ENCODE measurements at places on chromosomes 3 and 15.

DNA sequence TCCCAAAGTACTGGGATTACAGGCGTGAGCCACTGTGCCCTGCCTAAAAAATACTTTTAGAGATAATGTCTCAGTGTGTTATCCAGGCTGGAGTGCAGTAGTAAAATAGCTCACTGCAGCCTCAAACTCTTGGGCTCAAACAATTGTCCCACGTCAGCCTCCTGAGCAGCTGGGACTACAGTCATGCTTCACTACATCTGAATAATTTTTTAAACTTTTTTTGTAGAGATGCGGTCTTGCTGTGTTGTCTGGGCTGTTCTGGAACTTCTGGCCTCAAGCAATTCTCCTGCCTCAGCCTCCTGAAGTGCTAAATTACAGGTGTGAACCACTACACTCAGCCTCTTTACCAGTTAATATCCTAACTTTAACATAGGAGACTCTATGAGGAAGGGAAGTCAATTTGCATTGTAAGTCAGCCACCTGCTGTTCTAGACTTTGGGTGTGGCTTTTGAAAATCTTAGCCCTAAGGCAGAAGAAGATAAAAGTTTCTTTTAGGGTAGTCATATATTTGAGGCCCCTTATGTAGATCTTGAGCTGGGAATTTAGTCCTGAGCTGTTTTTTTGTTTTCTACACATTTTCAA is 78.2 kb upstream of the RASGRP1 start:
- DNase-seq = no peak

GRCh38 chr15:77863491-77864105 is 213.9 kb downstream of the TBC1D2B start:
- no peak for DNase-seq

DNA sequence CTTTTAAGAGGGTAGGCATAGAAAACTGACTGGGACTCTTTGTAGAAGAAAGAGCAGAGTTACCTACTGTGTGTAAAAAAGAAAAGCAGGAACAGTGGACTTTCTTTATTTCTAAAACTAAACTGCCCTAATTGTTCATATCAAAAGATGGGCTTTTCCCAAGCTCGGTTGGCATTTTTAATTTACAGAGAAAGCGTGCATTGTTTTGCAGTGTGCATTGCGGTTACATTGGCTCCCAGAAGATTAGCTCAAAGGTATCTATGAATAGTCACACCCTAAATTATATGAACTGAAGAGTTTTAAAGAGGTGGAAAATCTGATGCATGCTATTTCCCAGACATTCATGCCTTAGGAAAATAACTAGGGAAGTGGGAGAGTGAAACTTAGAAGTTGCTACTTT is 36.5 kb downstream of the MITF start:
- no peak for DNase-seq

GRCh38 chr3:177823701-177824189 is 626.5 kb upstream of the TBL1XR1 start:
- DNase-seq = no peak

GRCh38 chr3:90035643-90036042 is 928.2 kb downstream of the EPHA3 start:
- DNase-seq = no peak

DNA sequence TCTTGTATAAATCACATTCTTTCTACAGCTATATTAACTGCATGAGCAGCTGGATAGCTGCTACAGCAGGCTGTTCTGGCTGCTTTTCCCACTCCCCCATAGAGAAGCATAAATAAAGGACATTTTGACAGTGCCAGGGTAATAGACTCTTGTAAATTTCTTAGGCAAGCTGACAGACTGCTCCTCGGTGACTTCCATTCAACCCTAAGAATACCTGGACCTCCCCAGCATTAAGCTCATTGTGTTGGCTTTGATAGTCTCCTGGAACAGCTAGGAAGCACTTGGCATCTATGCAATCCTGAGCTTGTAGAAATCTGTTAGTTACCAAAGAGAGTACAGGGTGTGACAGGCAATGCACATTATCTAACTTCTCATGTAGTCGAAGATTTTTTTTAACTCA is 475.4 kb downstream of the AGBL1 start:
- no peak for DNase-seq

DNA sequence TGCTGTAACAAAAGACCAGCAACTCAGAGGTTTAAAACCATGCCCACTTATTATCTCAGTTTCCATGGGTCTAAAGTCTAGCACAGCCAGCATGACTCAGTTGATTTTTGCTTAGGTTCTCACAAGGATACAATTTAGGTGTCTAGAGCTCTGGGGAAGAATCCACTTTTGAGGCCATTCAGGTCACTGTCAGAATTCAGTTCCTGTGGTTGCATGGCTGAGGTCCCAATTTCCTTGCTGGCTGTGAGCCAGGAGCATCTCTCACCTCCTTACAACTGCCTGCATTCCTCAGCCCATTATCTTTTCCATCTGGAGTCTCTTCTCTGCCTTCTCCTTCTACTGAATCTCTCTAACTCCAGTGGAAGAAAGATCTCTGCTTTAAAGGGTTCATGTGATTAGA is 240.5 kb upstream of the CFAP20DC start:
- no peak for DNase-seq

DNA sequence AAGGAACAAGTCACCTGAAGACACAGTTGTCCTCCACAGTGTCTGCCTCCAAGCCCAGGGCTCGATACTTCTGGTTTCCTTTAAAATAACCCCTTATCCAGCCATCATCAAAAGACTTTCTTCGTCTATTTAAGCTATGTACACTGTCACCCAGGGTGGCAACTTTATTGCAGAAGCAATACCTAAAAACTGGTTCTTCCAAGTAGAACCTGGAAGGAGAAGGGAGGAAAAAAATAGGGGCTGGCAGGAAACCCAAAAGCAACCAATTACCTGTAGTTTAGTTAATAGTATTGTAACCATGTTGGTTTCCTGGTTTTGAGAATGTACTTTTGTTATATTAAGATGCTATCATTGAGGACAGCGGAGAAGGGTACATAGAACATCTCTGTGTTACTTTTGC is 33.7 kb downstream of the ITGB5 start:
- DNase-seq = no peak

DNA sequence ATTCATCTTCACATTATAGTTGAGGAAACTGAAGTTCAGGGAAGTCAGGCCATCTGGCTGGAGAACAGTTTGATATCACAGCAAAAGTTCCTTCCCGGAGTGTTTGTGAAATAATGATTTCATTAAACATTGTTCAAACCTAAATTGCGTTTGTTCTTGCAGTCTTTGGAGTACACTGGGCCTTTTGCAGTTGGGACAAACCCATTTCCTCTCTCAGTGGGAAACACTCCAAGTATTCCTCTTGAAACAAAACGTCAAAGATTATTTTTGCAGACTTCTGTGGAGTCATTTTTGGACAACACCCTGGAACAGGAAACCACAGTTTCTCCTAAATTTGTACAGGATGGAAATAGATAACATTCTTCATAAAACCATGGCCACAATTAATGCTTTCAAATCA is 287.5 kb downstream of the PTPRG start:
- no peak for DNase-seq

DNA sequence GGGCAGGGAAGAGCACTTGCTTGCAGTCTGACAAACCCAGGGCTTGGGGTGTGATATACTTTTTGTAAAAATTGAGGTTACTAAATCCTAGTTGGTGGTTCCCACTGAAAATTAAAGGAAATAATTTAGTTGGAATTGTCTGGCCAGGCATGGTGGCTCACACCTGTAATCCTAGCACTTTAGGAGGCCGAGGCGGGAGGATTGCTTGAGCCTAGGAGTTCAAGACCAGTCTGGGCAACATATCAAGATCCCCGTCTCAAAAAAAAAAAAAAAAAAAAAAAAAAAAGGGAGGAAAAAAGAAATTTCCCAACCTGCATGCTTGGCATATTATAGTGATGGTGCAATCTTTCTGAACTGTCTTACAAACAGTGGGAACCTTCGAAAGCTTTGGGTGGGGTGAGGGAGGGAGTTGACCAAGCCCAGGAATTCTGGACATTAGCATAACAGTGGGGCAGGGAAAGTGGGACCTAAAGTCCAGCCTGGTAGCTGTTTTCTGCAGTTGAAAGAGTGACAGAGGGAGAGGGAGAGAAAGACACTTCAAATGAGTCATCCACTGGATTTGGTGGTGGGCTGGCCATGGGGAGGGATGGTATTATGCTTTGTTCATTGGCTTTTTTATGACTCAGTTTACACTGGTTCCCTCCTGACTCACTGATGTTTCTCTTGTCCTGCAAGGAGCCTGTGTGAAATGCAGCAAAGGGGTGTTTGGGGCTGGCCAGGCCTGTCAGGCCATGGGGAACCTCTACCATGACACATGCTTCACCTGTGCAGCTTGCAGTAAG is 41.1 kb downstream of the LIMD1 start:
- DNase-seq = no peak
